ENCODE measurements at places on chromosomes 6 and 20.

DNA sequence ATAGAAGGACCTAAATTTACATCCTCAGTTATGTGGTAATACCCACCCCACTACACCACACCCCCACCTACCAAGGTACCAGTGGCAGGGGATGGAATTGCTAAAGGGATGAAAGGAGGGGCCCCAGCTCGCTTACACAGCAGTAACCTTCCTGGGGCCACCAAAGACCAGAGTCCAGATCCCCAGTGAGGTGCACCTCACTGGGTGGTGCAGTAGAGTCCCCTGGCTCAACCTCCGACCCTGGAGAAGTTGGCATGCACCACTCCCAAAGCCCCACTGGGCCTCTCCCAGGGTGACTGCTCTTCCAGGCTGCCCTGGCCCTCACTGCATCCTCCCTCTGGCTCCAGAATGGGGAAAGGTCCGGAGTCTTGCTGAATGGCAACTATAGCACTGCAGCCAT, 816 bp downstream of the UNC5CL start:
- no peak for DNase-seq

GRCh38 chr6:152160346-152160745, 352.9 kb downstream of the ESR1 start:
- no peak for DNase-seq

GRCh38 chr6:149887343-149887742, 10.6 kb downstream of the RAET1E start:
- no peak for DNase-seq

DNA sequence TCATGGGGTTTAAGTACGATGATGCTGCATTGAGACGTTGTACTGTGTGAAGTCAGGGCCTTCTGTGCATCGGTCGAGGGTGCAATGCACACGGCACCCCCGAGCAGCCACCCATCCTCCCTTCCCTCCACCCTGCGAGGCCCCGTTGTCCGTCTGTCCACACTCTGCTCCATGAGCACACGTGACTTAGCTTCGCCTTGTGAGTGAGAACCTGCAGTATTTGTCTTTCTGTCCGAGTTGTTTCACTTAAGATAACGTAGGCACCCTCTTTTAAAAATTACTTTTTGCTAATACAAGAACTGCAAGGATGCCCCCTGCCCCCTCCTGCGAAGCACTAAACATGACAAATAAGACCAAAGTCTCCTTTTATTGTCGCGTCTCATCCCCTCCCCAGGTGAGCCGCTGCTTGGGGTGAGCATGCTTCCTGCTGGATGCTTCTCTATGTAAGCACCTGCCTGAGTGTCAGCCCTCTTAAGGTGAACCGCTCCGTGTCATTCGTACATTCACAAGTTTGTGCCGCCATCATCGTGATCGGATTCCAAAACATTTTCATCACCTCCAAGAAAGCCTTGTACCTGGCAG, 3.6 kb upstream of the RBBP8NL start:
- DNase-seq: no peak

DNA sequence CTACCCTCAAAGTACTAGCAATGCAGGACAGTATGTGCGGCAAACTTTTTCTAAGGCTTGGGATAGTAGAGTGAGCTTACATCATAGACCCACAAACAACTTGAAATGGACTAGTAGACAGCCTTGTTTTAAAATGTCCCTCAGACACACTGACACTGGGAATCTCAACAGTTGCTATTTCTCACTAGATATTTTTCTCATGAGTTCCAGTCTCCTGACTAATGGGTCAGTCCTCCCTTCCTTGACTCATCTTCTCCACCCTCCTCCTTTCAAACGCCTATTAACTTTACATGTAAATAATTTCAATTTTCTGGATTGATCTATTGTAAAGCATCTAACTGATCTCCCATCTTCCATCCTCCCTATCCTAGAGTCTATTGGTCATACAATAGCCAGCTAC, 308.3 kb upstream of the PREP start:
- no peak for DNase-seq

- no peak for DNase-seq
Measured at GRCh38 chr6:153595903-153596302, 443.1 kb upstream of the OPRM1 start.

DNA sequence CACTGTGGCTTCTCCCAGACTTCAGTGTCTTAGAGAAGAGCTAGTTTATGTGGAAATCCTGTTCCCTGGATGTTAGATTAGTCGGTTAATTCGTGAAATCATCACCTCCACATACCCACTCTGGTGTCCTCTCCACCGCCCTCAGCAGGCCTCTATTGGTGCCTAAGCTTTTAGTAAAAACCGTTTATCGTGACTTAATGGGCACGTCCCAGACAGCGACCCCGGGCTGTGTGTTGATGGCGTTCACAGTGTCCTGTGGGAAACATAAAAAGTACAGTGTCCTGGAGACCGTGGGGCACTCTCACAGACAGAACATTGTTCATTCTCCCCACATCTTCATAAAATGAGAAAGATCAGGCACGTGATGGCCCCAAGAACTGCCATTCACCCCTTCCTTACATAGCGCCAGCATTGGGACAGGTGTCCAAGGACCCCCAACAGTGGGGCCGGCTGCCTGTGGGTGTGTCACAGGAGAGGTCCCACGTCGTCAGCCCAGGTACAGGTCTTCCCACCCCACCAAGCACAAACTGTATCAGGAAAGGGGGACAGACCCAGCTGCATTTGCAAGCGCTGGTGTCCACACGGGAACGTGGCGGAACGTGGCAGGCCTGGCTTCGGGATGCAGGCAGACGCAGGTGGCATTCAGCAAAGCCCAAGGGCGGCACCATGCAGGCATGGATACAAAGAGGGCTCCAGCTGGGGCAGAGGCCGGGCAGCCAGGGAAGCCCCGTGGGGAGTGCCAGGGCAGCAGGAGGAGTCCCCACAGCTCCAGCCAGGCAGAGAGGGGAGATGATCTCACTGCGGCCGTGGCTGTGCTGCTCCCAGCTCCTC, 237.7 kb downstream of the DLL1 start:
- no peak for DNase-seq

DNA sequence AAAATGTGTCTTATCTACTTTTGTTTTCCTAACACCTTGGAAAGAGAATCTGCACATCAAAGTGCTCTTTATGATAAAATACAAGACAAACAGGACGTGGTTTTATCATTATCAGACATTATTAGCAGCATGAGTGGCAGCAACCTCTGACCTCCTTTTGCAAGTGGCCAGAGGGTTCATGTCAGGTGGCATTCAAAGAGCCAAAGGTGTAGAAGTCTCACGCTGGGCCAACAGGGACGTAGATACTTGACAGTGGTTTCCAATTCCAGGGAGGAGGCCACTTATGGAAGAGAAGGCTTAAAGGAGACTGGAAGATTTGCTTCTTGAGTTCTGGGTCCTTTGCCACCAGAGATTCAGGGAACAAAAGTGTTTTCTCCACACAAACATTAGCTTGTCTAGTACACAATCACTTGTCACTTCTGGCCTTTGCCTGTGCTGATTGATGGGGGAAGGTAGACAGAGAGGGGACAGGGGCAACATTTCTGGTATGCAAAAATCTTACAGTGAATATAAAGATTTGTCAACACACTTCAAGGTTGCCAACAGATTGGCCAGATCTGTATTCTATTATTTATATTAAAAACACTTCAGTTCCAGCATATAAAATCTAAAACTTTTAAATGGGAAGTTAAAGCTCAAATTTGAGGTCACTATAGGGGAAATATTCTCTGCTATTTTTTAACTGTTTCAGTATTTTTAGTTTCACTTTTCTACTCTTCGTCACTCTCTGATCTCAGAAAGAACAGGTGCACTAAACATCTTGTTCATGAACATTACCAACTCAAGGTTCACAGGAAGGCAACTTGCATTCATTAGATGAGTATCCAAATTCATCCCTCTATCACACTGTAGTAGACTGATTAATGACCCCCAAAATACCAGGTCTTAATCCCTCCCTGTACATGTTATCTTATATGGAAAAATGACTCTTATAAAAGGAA, 52.1 kb upstream of the FBXO30 start:
- DNase-seq: no peak

DNA sequence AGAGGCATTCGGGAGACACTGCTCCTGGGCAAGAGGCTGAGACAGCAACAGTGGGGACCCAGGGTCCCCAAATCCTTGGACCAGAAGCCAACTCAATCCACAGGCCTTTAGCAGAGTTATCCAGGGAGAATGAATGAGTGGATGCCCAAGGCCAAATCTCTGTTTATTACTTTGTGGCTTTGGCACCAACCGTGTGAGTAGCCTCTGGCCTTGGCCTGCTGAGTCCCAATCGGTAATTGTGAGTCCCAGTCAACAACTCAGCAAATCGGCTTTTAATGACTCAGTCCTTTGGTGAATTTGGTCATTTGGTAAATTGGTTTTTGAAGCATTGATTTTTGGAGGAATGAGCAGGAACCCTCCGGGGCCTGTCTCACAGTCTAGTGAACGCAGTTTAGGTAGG, 29.1 kb upstream of the ECI2 start:
- no peak for DNase-seq

- DNase-seq: no peak
Measured at GRCh38 chr6:39251406-39251805, 22.1 kb upstream of the KCNK5 start.

DNA sequence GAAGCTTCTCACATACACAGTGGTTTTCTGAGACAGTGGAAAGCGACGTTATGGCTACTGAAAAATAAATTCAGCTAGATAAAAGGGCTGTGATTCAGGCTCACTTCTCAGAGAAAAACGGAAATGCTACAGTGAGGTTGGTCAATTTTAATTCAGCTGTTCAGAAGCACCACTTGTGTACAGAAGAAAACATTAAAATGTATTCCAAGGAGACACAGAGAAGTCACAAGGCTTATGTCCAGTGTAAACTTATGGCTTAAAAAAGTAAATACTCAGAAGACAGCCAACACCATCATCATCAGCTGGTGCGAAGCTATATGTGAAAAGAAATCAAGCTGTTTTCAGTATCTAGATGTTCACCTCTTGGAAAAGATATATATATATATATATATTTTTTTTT, 68.6 kb downstream of the ABHD12 start:
- no peak for DNase-seq

DNA sequence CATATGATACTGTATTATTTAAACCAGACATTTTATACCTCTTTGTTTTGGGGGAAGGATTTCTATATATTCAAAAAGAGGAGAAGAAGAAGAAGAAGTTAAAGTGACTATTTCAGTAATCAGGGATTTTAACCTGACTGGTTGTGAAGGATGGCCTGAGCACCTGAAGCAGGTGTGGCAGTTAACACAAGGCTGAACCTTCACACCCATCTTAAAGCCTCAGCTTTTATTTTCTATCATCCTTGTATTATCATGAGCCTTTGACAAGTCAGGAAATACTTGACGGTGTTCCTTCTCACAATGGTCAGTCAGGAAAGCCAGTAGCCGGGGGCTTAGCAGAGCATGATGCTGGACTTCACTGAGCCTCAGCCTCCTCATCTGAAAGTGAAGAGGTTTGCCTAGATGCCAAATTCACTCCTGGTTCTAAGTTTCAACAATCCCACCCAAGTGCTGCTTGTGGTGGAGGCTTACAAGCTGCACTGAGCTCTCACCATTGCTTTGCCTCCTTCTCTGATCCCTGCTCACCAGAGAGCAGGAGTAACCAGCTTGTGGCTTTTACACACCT, 117.2 kb downstream of the JAG1 start:
- no peak for DNase-seq

GRCh38 chr6:41637194-41638001, 870 bp upstream of the MDFI start:
- no peak for DNase-seq

GRCh38 chr20:19074356-19074755, 138.1 kb upstream of the SLC24A3 start:
- no peak for DNase-seq

- no peak for DNase-seq
Measured at GRCh38 chr6:167966540-167966905, 30.9 kb upstream of the KIF25 start.

GRCh38 chr6:37135835-37136694, 33.9 kb upstream of the PIM1 start:
- DNase-seq: no peak

GRCh38 chr20:25198663-25199383, 3.3 kb downstream of the ENTPD6 start:
- no peak for DNase-seq

All from C1 segment of cervical spinal cord (tissue), 14 donors.